ENCODE measurements at places on chromosomes 12 and 14.

DNA sequence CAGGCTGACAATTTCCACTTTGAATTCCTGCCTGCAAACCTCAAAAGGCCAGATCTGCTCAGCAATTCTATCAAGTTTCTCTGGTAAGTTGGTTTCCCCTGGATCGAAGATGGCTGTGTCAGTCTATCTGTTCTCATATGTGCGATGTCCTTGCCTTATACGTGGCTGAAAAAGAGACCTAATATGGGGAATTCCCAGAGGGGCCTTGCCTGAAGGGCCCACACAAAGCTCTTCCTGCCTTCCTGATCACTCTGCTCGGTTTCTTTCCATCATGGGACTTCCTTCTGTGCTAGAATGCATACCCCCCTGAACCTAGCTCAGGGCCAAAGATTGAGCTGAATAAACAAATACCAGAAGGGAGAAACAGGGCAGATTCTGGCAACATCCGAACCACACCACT, 13.2 kb downstream of the TCL1B start:
- no peak for DNase-seq

DNA sequence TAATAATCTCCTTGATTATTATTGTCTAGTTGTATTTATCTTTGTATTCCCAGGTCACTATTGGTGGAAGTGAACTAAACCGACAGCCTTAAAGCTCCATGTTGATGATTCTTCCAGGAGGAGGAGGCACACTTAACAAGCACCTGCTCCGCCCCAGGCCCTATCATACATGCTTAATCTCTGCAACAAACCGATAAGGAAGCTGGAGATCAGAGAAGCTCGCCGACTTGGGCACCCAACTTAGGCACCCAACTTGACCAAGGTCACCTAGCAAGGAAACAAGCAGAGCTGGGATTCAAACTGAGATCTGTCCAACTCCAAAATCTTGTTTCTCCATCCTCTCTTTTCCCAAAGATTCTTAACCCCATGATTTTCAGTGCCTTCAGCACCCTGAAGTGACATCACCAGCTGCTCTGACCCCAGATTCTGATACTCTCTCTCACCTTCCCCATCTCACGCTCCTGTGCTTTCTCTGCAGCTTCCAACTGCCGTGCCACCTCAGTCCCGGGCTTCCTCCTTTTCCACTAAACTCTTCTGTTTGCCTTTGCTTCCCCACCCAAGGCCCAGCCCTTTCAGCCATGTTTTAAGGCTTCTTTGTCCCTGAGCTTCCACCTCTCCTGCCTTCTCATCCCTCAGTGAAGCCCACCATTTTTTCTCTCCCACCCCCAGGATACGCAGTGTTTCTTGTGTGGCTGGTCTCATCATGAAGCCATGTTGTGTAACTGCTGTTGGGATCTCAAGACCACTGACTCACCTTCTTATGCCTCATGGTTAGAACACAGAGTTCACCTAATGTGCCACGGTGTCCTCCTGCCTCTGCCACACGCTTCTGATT, 6.6 kb upstream of the KRT18 start:
- no peak for DNase-seq

DNA sequence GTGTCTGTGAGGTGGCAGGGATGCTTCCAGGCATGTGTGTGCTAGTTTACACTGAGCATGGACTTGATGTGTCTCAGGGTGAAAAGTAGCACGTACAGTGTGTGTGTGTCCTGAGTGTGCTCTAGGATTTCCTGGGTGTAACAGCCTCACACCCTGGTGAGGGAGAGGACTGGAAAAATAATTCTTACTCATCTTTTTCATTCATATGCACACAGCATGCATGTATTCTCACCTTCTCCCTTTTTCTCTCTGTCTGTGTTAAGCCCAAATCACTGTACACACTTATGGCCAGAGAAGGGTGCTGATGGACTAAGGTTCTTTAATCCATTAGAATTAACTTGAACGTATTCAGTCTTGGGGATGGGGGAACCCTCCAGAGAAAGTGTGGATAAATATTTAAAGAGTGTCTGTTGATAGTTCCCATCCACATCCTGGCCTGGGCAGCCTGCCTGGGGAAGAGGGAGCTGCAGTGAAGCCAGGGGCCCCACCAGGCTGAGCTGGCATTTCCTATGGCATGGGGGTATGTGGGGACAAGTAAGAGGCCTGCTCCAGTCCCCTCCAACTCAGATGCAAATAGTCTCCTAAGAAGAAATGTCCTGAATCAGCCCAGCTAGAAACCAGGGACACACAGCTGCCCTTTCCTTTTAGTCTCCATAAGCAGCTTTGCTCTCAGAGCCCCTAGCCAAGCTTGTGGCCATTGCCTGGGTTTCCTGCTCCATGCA, 1.1 kb upstream of the HOXC8 start:
- no peak for DNase-seq

GRCh38 chr12:129941618-129942017, 37.8 kb upstream of the TMEM132D start:
- no peak for DNase-seq

DNA sequence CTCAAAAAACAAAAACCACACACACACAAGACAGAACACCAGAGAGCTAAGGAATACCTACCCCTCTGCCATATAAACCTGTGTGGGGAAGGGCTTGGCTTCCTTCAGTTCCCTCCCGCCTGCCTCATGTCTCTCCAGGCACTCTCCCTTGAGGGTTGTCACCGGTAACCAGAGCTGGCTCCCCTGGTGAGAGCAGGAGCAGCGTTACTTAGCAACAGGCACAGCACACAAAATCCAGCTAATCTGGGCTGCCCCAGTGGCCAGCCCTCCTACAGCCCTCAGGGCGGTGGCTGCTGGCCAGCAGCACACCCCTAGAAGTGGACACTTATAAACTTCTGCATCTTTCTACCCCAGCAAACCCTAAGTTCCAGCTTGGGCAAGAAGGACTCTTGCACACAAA, 21.6 kb upstream of the NR4A1 start:
- no peak for DNase-seq

GRCh38 chr12:46835785-46836184, 10.0 kb upstream of the SLC38A4 start:
- DNase-seq, result no peak

- no peak for DNase-seq
Observed at GRCh38 chr14:76015668-76016067, 30.1 kb downstream of the IFT43 start.

DNA sequence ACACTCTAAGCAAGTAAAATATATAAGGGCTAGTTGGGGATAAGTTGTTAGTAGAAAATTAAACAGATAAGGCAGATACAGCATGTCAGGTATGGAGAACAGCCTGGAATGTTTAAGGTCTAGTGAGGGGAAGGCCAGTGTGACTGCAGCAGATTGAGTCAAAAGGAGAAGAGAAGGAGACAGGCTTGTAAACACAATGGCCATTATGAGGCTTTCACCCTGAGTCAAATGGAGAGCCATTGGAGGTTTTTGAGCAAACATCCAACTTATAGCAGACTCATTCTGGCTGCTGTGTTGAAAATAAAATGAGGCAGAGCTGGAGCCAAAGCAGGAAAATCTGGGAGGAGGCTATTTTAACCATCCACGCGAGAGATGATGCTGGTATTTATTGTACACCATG, 142.0 kb downstream of the DUSP6 start:
- DNase-seq, result no peak

DNA sequence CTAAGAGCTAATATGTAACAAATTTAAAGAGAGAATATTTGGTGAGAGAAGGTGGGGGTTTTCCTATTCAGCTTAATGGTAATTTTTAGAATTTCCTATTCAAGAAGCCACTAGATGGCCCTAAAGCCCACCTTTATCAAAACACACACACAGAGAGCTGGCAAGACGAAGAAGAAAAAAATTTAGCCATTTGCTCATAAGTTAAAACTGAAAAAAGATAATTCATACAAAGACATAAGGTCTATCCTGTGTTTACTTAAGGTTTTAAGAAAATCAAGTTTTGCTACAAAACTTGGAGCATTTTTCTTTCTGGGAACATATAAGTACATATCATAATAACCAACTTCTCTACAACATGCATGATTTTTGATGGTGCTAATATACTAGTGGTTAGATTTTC, 46.8 kb upstream of the PCED1B start:
- DNase-seq, result no peak

- no peak for DNase-seq
Observed at GRCh38 chr14:74077401-74077800, 6.9 kb downstream of the ALDH6A1 start.

DNA sequence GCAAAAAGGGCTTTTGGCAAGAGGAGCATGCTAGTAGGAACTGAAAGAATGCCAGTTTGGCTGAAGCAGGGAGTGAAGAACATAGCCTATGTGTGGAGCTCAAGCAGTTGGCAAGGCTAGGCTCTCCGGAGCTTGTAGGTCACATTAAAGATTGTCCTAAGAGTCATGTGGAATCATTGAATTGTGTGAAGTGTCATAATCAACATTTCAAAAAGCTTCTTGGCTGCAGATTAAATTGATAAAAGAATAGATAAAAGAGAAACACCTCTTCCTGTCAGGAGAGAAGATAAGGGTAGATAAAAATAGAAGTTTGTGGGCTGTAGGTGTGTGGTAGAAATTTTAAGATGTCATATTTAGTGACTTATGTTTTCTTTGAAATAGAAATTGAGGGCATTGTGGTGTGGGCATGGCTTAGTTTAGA, 36.1 kb downstream of the CPSF6 start:
- no peak for DNase-seq

DNA sequence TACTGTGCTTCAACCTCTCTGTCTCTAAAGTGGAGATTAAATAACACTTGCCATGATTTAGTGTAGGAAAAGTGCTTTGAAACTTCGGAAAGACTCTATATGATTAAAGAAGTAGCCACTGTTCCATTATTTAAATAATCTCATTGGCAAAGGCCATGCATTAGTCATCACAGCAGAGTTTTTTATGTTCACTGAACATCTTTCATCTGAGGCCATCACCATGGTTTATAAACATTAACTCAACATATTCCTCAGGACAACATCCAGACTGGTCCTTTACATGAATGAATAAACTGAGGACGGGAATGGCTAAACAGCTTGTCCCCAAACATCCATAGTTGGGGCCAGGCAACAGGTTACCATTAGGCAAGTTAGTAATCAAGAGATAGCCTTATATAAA, 124.6 kb upstream of the FRMD6 start:
- DNase-seq, result no peak

- no peak for DNase-seq
Observed at GRCh38 chr14:58243790-58244555, 670 bp upstream of the PSMA3 start.

GRCh38 chr14:29763342-29763858, 164.2 kb downstream of the PRKD1 start:
- DNase-seq, result no peak

- DNase-seq, result no peak
Observed at GRCh38 chr12:58452546-58452945, 467.8 kb downstream of the LRIG3 start.

- DNase-seq, result no peak
Observed at GRCh38 chr14:103103461-103104388, 9.2 kb downstream of the EXOC3L4 start.

GRCh38 chr14:44961151-44961553, 595 bp downstream of the KLHL28 start:
- peak; percentile 34 for DNase-seq

DNA sequence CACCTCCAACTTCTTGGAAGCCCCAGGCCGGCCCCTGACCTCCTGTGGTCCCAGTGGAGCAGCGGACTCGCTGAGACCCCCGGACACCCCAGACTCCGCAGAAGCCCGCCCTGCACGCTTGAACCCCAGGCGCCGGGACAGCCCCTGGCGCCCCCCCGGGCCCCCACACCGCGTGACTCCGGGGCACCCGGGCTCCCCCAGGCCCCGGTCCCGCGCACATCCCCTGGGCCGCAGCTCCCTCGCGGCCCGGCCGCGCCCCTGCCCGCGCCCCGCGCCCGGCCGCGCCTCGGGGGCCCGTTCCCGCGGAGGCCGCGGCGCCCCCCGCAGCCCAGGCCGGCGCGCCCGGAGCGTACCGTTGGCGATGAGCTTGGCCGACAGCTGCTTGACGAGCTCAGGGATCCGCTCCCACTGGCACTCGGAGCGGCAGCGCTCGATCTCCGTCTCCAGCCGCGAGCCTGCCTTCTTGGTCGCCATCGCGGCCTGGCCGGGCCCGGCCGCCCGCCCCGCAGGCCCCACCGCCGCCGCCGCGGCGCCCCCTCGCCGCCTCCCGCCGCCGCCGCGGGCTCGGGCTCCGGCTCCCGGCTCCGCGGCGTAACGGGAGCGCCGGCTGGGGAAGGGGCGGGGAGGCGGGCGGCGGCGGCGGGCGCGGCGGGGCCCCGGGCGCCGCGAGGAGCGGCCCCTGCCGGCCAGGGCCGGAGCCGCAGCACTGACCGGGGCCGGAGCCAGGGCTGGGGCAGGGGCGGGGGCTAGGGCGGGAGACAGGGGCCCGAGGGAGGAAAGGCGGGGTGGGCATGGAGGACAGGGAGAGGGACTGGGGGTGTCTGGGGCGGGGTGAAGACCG, at the start of gene TTC7B:
TSS of gene TTC7B (minus strand) at position 609 of the 841 bp plus-strand sequence. CDS start at position 474, 135 bp downstream.
- DNase-seq, result no peak

GRCh38 chr12:109513977-109514376, 36.5 kb downstream of the UBE3B start:
- DNase-seq, result no peak

DNA sequence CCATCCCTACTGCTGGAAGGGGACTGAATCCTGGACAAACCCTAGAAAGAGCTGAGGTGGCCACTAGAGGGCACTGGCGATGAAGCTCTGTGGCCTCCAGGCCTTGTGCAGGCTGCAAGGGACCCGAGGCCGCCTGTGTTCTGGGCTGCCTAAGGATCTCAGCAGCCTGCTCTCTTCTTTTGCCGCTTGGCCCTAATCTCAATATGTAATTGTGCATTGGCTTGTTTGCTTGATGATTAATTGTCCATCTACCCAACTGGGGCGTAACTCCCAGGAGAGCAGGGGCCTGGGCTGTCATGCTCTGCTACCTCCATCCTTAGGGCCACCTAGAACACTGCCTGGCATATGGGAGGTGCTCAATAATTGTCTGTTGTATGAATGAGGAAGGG, 73.8 kb downstream of the SYNE3 start:
- DNase-seq, result peak; percentile 59

DNA sequence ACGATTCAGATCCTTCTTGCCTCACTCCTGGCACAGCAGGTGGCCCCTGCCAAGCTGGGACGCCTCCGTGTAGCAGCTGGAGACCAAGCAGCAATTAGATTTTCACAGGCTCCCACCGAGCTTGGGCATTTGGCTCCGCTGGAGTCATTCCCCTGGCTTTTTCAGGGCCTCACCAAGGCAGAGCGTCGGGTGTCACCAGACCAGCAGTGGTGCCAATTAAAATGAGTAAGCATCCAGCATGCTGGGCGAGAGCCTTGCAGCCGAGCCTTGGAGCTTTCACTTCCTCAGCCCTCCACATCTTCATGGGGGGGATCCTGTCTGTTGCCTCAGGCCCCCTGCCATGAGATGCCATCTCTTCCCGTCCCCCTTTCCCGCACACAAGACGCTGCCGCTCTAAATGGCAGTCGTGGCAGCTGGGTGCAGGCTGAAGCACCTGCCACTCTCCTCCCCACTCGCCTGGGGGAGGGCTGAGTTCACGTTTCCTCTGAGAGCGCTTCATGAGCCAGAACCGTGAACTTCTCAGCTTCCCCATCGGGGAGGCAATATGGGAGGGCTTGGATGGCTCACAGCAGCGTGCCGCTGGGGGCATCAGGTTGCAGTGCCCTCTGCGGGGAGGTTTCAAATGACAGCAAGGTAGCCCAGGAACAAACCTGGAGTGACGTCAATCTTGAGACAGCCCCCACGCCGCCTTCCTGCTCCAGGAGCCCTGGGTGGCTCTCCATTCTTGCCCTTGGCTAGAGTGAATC, 11.7 kb downstream of the TPCN1 start:
- peak; percentile 41 for DNase-seq

- DNase-seq, result no peak
Observed at GRCh38 chr14:101960225-101960624, 4.1 kb upstream of the DYNC1H1 start.
